ENCODE measurements at places on chromosomes 12 and 14. TPM values are rescaled to one million over a fixed set of nuclear protein-coding genes. Genes with fewer than 3 reads are reported as not detected.

Gene TNFRSF1A
- total RNA-seq: 56.1 TPM

DNA sequence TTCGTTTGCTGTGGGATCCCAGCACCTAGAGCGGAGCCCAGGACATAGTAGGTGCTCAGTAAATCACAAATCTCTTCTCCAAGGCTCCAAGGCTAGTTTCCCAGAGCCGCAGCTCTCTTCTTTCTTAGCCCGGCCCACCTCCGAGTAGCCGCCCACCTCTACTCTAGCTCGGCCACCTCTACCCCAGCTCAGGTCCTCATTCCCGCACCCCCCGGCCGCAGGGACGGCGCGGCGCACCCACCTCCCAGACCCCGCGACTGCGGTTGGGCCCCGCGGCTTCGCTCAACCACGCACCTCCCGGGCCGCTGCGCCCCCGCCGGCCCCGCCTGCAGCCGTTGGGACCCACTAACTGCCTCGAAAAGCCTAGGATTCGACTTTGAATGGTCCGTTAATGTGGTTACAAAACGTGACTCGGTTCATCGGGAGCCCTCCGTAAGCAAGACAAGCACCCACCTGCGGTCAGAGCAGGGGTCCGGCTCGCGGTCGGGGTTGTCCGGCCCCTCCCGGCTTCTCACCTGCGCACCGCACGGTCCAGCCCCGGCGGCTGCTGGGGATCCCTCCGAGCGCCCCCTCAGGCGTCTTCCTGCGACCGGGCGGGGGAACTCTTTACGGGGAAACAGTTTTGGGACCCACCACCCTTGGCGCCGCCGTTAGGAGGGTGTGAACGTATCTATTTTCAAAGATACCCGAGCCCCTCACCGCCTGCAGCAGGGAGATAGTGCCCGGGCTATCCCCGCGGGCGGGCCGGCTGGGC, at the start of gene SLC2A14:
TSS of gene SLC2A14 (minus strand) at position 350 of the 754 bp plus-strand sequence. CDS start 3,035 bp downstream, outside the sequence.
- no peak for DNase-seq

GRCh38 chr12:81083906-81084513, 6.1 kb downstream of the ACSS3 start:
- no peak for DNase-seq

Gene MGP
- 487 TPM for total RNA-seq

DNA sequence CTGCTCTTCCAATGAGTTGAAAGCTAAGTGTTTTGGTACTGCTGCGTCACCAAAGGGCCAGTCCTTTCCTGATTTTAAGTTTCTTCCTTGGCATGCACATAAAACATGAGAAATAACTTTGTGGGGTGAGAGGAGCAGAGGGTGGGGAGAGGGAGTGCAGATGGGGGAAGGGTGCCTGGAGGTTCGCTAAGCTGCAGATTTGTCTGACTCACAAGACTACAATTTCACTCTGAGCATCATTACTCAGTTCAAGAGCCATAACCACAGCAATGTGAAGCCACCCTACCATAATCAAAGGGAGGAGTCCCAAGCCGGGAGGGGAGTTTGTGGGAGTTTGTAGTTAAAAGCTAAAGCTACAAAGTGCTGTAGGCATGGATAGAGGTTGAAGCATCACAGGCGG, 136.1 kb downstream of the ANO2 start:
- no peak for DNase-seq

GRCh38 chr12:32548691-32549281, 130.3 kb upstream of the DNM1L start:
- DNase-seq: no peak

DNA sequence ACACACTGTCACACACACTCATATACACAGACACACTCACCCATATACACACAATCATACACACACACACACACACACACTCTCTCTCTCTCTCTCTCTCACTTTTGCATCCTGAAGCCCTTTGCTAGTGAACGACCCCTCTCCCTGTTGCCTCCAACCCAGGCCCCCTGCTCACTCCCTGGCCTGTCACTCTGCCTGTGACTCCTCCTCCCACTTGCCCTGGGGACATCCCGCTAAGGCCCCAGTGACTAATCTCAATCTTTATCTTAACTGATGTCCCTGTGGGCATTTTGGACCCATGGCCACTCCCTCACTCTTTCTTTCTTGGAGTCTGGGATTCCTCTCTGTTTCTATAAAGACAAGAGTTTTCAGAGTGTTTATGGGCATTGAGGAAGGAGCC, 10.9 kb upstream of the DLK1 start:
- no peak for DNase-seq

- no peak for DNase-seq
Measured at GRCh38 chr12:102478405-102479098, 1.8 kb downstream of the IGF1 start.

GRCh38 chr14:68423686-68424085, 369.2 kb downstream of the ZFP36L1 start:
- DNase-seq: no peak

GRCh38 chr12:50174971-50175715, 8.0 kb upstream of the CERS5 start:
- DNase-seq: peak; percentile 78

GRCh38 chr12:49521389-49521788, 17.4 kb upstream of the KCNH3 start:
- no peak for DNase-seq

GRCh38 chr12:96985515-96986362, 78.7 kb downstream of the NEDD1 start:
- no peak for DNase-seq

GRCh38 chr12:3777206-3777809, 24.4 kb upstream of the CRACR2A start:
- no peak for DNase-seq

Data from urinary bladder (tissue), 4 donors.